Kidney tubule cell (primary cell): ENCODE measurements at places on chromosomes 3 and 15.

DNA sequence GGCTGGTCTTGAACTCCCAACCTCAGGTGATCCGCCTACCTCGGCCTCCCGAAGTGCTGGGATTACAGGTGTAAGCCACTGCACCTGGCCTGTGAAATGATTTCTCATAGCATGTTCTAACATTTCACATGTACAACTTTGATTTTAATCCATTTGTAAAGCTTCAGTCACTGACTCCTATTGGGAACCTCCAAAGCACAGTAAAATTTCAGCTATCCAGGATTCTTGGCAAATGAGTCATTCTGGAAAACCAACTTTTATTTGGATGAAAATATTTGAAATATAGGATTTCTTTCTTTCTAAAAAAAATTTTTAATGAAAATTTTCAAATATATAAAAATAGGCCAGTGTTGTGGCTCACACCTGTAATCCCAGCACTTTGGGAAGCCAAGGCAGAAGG lies 2.7 kb upstream of the LMAN1L start:
- DNase-seq = no peak

- peak; percentile 4 for DNase-seq
Observed at GRCh38 chr3:104190681-104191080, 1176.0 kb upstream of the ALCAM start.

DNA sequence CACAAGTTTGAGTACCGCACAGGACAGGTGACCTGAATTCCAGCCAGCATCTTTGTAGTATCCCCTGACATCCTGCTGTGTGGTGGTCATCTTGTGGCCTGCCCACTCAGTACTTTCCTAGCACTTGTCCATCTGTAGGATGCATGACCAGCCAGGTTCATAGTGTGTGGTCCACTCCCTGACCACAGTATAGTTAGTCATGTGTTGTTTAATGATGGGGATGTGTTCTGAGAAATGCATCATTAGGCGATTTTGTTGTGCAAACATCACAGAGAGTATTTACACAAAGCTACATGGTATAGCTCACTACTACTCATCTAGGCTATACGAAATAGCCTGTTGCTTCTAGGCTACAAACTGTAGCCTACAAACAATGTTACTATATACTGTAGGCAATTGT lies 16.9 kb upstream of the RBPMS2 start:
- no peak for DNase-seq

- DNase-seq = no peak
Observed at GRCh38 chr15:70098153-70098460, 390 bp upstream of the TLE3 start.

GRCh38 chr3:63947594-63947993 lies 35.4 kb upstream of the SCAANT1 start:
- DNase-seq = no peak

DNA sequence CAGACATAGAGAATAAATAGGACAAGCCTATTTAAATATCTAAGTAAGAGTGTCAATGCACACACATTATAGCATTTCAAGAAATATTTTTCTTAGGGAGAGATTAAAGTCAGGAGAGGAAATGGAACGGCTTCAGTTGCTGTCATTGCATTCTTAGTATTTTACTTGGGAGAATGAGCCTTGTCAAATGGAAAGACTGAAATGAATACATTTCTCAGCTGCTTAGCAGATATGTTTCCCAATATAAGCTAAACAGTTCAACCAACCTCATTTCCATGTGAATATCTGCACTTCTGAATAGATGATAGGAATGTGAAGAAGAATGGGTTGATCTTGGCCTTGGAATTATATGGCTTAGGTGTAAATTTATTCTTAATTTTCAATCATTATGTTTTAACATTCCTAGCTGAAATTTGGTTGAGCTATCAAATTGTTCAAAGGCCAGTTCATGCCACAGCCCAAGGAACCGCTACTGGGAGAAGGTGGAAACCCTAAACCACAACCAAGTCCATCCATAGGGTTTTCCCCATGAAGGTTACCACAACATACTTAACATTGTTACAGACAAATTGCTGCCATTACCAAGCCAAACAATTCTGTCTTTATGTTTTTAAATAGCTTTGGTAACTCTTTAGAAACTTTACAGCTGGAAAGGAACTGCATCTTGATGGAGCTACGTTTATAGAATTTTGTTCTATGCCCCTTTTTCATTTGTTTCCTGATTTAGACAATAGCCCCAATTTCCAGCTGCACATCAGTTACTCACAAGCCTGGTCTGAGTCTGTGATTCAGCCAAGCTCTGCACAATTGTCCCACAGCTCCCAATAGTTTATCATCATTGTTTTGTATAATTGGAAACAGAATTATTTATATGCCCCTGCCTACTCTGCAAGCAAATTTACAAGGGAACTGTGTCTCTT lies 459.6 kb downstream of the MECOM start:
- DNase-seq = no peak

DNA sequence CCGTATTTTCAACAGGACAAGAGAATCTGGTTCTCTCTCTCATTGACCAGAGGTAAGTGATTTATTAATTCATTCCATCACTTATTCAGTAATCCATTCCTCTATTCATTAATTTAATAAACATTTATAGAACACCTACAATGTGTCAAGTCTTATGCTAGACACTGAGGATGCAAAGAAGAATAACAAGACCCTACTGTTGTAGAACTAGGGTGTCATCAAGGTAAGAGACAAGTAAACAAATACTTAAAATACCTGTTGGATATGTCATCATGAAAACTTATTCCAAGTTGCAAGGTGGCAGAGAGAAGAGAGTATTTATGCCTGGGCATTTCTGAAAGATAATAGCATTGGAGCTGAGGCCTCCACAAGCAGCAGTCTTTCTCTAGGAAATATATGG lies 257.8 kb downstream of the CDIN1 start:
- peak; percentile 56 for DNase-seq

DNA sequence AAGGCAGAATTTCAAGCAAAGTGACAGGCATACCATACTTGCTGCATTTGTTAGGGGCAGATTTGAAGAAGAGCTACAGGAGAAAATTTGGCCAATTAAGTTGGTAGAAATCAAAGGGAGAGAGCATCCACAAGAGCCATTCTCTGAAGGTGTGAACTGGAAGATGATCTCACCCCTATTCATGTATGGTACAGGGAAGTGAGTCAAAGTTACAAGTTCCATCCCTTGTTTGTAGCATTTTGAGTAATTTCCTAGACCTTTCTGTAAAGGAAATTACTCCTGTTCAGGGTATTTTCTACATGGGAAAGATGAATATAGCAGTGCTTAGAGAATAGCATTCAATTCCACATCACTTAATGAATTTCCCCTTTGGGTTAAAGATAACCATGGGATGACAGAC lies 28.4 kb downstream of the TTC14 start:
- peak; percentile 6 for DNase-seq

GRCh38 chr3:58271901-58272501 lies 34.0 kb upstream of the RPP14 start:
- DNase-seq = peak; percentile 86

GRCh38 chr3:169886671-169887070 lies 16.9 kb upstream of the LRRC31 start:
- DNase-seq = peak; percentile 57

GRCh38 chr15:101709466-101709865 lies 14.8 kb downstream of the TARS3 start:
- no peak for DNase-seq

DNA sequence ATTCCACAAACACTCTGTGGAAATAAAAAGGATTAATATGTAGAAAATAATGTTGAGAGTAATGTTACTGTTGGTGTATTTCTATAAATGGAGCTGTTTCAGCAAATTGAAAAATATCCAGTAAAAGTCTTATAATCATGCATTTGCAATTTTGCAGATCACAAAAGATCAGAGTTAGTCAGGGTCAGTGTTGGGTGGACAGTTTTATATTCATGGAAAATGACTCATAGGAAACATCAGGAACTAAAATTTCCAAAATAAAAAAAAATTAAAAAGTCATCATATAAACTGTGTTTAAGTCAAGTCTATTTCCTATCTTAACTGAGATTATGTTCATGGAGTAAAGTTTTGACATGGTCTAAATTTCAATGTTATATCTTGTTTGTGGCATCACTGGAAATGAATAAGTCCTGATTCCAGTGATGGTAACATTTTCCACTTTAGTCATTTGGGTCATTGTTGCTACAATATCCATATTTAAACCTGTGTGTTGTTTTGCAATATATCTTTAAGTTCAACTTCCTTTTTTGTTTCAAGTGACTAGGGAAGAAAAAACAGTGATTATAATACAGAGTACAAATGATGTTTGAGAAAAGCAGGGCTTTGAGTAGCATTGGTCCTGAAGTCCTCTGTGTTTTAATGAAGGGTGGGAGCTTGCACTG lies 37.8 kb downstream of the MITF start:
- DNase-seq = no peak

- DNase-seq = peak; percentile 67
Observed at GRCh38 chr15:59917504-59918157, 86.5 kb upstream of the FOXB1 start.

- DNase-seq = no peak
Observed at GRCh38 chr3:130941793-130942192, 47.9 kb downstream of the ATP2C1 start.

GRCh38 chr15:41774882-41775417 lies 666 bp downstream of the MAPKBP1 start:
- no peak for DNase-seq

DNA sequence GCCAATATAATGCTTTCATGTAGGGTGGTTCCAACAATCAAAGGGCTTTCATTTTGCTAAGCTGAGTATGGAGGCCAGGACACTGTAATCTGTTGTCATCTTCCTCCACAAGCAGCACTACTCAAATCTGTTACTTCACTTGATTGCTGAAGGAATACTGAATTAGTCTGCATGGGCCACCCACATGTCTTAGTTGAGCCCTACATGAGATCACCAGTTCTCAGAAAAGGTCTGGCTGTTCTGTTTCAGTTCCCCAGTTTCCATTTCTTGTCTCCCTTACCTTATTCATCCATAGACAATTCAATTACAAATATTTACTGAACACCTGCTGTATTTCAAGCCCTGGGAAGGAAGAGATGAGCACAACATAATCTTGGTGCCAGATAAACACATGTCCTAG lies 119.2 kb downstream of the FHIT start:
- DNase-seq = no peak

GRCh38 chr3:104298662-104299061 lies 1068.0 kb upstream of the ALCAM start:
- DNase-seq = no peak

GRCh38 chr3:18687286-18687685 lies 262.1 kb upstream of the SATB1 start:
- no peak for DNase-seq

DNA sequence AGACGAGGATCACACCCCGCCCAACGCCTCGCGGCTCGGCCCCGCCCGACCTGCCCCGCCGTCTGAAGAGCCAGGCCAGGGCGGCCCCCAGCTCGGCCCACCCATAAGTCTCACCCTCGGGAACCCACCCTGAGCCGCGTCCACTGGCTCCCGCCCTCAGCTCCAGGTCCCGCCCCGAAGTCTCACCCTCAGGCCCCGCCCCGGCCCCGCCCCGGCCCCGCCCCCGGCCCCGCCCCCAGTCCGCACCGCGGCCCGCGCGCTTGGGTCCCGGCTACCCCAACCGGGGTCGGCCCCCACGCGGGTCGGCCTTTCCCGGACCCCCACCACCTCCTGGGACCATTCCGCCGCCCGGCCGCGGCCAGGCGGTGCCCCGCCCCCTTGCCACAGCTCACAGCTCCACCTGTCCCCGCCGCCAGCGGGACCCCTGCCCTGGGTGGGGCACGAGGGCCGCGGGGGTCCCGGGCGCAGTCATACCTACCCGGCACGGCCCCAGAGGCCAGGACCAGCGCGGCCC lies 489 bp downstream of the CSPG5 start:
- DNase-seq = no peak

DNA sequence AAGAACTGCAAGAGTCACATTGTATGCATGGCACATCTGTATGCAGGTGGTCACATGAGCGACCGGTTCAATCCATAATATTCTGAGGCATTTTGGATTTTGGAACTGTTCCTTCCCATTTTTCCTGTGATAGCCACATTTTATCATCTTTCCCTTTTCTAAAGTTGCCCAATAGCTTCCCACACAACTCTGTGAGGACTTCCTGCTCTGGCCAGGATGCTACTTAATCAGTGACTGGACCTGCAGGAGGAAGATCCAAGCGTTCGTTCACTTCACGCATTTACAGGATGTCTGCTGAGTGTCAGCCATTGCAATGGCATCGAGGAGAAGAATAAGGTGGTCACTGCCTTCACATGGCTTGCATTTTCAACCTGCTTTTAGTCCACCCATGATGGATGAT lies 9.8 kb downstream of the KLHL6 start:
- no peak for DNase-seq

DNA sequence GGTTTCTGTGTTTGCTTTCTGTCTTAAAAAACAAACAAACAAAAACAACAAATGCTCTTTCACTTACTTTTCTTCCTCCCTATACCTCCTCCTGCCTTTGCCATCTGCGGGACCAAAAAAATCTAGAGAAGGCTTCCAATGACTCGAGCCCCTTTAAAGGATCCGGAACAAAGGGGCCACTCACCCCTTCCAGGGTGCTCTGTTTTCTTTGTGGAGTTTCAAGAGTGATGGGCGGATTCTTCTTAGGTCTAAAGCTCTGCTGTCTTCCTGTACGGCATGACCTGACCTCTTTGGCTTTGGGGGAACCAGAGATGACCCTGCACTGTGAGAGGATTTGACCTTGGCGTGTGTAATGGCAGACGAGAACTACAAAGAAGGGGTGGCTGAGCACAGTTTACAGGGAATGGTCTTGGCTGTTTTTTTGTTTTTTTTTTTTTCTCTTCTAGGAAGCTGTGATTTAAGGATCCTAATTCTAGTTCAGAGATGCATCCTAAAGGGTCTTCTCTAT lies 2.2 kb upstream of the MUC20 start:
- no peak for DNase-seq

- DNase-seq = no peak
Observed at GRCh38 chr3:131025539-131025938, 1.1 kb downstream of the ASTE1 start.

DNA sequence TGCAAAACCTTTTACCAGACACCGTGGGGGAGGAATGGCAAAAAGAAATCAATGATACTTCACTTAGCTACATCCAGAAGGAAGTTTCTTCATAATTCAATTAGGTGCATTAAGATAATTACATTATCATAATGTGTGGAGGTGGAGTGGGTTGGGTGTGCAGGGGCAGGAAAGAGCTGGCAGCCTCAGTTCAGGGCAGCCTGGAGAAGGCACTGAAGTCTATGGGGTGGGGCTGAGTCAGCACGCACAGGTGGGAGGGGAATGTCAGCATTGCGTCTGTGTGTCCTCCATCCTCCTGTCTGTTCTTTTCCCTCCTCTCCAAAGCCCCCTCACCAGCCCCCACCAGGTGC lies 278.8 kb downstream of the GABRG3 start:
- DNase-seq = no peak
